ENCODE measurements at places on chromosomes 16 and 17.

- no peak for DNase-seq
These were observed 793.7 kb upstream of the EEF2KMT start for GRCh38 chr16:5891296-5891695.

DNA sequence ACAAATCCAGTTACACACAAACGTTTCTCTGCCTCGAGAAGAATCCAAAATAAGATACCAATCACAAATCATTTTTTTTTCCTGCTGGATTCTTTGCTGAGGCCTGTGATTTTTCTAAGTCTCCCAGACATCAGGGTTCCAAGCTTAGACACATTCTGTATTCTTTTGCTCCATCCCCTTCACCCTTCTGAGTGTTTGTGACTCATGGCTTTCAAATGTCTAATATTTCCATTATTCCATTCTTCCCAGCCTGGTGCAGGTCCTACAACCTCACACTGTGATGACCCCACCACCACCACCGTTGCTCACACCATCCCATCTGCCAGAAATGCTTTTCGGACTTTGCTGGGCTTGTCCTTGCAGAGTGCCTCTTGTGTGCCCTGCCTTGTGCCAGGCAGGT is 480.1 kb downstream of the SOX9 start:
- DNase-seq = peak; percentile 70

- no peak for DNase-seq
These were observed 23.2 kb downstream of the RABEP2 start for GRCh38 chr16:28901862-28902261.

DNA sequence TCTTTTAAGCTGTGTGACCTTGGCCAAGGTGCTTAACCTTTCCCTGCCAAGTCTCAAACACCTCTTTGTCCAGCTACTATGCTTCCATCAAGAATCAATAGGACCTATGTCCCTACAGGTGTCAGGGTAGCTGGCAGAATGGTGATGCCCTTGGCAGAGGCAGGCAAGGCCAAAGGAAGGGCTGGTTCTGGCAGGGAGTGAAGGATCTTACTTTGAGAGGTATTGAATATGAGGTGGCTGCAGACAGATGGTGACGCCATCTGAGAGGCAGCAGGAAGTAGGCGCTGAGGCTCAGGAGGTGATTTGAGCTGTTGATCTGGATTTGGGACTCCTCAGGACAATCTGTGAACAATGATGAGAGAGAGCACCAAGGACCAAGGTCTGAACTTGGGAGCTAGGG is 12.5 kb downstream of the ABCC3 start:
- no peak for DNase-seq

GRCh38 chr16:6571044-6571443 is 761.6 kb upstream of the RBFOX1 start:
- DNase-seq = no peak

GRCh38 chr16:82625066-82625968 is 1.5 kb upstream of the CDH13 start:
- no peak for DNase-seq

DNA sequence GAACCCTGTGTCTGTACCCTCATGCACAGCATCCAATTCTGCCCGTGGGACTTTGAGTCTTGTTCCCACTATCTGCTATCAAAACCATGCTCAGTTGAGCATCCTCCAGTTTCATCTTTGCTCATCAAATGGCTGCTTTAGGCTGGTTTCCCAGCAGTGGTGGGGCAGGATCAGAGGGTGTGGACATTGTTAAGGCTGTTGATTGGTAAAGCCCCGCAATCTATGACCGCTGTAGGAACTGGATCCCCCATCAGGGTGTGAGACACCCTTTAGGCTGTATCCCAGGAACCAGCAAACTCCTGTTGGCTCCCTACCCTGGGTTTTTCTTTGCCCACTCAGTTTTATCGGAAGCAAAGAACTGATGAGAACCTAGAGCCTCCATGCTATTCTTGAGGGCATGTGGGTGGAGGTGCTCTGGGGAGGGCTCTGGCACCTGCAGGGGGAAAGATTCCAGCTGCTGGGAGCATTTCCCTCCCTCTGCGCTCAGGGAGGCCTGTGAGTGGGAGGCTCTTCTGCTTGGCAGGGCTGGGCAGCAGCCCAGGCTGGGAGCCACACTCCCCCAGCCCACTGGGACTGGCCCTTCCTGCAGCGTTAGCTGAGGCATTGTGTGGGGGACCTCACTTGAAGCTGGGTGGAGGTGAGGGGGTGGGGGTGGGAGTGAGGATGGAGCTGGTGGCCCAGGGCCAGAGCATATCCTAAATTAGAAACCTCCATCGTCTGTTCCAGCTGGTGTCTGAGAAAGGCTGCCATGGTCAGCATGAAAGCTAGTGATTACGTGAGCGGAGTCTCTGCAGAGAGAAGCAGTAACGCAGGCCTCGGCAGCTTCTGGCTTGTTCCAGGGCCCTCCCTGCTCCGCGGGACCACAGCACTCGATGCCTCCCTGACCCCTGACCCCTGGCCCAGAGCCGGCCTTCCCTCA is 160.6 kb downstream of the IRF8 start:
- no peak for DNase-seq

- DNase-seq = no peak
These were observed 12.4 kb upstream of the B4GALNT2 start for GRCh38 chr17:49120166-49120565.

DNA sequence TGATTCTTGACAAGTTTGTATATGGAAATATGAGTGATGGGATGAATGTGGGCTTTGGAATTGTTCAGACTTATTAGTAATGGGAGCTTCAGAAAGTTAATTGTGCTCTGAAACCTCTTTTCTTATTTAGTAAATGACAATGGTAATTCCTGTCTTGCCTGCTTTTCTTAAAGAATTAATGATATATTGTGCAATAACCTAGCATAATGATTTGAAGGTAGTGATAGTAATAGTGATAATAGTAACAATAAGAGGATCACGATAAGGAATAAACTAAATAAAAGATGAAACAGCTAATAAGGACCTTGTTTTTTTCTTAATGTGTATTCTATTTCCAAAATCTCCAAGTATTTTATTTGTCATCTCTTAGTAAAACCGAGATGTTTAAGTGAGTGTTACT is 245.0 kb upstream of the CPHXL start:
- no peak for DNase-seq

DNA sequence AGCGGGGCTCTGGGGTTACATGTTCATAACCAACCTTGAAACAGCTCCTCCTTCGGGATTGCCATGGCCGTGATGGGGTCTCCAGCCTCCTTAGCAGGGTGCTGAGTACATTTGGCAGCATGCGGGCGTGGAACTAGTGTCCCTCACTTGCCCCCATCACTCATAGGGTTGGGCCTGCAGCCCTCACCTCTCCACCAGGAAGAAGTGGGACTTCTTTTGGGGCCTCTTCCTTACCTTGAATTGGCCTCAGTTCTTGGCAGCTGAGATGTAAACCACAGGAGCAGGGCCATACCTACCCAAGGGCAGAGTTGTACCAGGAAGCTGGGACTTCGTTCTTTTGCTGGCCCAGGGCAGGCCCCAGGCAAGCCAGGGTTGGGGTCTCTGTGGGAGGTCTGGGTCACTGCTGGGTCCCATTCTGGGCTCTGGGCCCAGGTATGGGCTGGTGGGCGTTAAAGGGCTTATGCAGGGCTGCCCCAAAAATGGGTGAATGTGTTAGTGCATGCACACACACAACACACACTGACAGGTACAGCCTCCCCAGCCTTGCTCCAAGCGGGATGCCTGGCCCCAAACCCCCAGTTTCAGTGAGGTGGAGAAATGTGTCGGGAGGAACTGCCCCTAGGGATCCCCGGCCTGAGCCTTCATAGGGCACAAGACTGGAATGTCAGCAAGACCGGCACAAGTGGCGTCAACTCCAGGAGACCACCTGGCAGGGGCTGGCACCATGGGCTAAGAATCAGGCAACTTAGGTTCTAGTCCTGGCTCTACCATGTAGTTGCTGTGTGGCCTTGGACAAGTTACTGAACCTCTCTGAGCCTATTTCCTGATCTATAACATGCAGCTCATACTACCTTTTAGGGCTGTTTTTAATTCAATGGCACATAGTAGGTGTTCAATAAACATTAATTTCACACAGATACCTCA is 3.9 kb upstream of the KRT15 start:
- no peak for DNase-seq

DNA sequence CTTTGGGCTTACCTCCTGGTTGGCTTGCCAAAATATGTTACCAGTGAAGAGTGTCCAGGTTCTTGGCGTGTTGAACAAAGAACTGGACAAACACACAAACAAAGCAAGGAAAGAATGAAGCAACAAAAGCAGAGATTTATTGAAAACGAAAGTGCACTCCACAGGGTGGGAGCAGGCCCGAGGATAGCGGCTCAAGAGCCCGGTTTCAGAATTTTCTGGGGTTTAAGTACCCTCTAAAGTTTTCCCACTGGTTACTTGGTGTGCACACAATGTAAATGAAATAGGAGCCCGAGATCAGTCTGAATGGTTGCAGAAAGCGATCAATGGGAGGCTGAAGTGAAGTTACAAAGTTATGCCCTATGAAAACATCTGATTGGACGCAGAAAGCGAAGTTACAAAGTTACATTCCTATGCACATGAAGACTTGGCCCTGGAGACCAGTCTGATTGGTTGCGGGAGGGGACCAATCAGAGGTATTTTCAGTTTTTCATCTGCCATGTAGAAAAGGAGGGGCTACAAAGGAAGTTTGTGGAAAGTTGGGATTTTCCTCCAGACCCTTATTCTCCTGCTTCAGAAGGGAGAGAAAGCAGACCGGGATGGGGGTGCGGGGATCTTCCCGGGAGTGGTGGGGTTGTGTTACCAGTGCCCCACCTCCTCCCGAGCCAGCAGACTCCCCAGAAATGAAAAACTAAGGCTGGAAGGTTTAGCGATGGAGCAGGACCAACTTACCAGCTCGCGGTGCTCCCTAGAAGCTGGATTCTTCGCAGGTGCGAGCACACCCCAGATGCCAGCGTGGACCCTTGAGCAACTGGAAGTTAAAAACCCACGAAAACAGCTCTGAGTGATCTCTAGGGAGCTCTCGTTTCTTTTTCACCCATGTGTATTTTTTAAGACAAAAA is at the start of gene SLFN12:
Gene SLFN12, minus strand, starts transcription at position 325 of the 899 bp plus-strand sequence. CDS start 9,472 bp downstream, outside the sequence.
- DNase-seq = peak; percentile 93

DNA sequence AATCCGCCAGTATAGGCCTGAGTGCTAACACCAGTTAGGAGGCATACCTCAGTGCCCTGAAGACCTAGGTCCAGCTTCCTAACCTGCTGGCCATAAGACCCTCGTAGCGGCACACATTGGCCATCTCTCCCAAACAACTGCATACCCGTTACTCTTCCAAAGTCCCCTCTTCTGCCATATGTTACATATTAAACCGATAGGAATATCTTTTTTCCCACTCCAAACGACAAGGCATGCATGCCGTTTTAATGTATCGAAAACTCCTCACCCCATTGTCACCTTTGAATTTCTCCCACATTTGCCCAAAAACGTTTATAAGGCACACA is 721 bp upstream of the AXIN2 start:
- no peak for DNase-seq

GRCh38 chr17:12545877-12546513 is 119.7 kb upstream of the MYOCD start:
- DNase-seq = peak; percentile 60

DNA sequence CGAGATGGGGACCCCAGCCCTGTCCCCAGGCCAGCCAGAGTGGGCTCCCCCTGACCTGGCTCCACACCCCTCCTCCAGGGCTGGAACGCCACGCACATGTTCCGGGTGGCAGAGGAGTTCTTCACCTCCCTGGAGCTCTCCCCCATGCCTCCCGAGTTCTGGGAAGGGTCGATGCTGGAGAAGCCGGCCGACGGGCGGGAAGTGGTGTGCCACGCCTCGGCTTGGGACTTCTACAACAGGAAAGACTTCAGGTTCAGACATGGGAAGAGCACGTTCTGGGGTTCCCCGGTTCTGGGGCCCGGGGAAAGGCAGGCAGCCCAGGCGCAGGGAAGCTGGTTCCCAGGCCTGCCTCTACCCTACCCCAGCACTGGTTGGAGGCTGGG is 4.6 kb downstream of the ACE start:
- DNase-seq = no peak

DNA sequence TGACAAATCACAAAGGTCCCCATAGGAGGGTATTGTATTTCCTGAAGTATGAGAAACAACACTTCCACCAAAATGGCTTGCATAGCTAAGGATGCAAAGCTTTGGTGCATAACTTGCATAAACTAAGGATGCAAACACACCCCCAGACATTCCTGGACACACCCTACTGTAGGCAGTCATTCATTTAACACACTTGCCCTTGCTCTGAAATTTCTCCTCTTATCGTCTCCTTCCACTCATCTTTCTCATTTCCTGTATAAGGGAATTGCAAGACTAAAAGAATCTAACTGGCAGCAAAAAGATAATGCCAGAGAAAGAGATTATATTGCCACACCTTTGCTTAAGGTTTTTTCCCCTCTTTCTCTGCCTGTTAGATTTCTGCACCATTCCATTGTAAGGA is 28.3 kb downstream of the CHD9 start:
- no peak for DNase-seq

- no peak for DNase-seq
These were observed 36.6 kb downstream of the TMEM11 start for GRCh38 chr17:21177401-21177800.

- DNase-seq = no peak
These were observed 693 bp downstream of the NDRG4 start for GRCh38 chr16:58500430-58501241.

GRCh38 chr17:50265690-50266315 is 8.5 kb upstream of the TMEM92 start:
- no peak for DNase-seq

DNA sequence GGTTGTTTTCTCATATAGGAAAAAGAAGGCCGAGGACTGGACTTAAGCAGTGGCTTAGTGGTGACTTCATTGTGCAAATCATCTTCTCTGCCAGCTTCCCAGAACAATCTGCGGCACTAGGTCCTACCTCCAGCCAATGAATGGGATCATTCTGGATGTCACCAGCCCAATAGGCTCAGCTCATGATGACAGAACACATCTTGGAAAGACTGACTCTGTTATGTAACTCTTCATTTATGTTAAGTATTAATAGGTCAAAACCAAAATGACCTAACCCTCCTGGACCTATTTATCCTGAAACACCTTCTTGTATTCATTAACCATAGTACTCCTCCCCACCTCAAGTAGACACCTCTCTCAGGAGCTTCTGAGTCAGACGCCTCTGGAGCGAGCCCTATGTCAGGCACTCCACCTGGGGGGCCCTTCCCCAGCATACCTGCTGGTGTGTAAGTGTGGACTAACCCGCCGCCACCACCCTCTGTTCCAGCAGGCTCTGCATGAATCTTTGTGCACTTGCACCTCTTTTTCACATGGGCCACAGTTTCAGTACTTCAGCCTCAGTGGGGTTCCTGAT is 7.2 kb downstream of the ARL2BP start:
- DNase-seq = no peak
